ENCODE measurements at places on chromosomes 16 and 17. TPM values are rescaled to one million over a fixed set of nuclear protein-coding genes. Genes with fewer than 3 reads are reported as not detected.

DNAAF8 gene
- 0.38 TPM for total RNA-seq

FBXL16 gene
- 0.76 TPM for total RNA-seq

KRT20 gene
- total RNA-seq = 0.85 TPM

PGS1 gene
- 34.6 TPM for total RNA-seq

SRP68 gene
- total RNA-seq = 19.9 TPM

KRTAP4-6 gene
- total RNA-seq = not detected

MAP2K3 gene
- 9.1 TPM for total RNA-seq

INCA1 gene
- total RNA-seq = 0.24 TPM

P4HB gene
- total RNA-seq = 210 TPM

PPP1R27 gene
- 0.28 TPM for total RNA-seq

Data from thymus (tissue), 14 donors.